ENCODE measurements at places on chromosomes 4 and X. TPM values are rescaled to one million over a fixed set of nuclear protein-coding genes. Genes with fewer than 3 reads are reported as not detected.

DNA sequence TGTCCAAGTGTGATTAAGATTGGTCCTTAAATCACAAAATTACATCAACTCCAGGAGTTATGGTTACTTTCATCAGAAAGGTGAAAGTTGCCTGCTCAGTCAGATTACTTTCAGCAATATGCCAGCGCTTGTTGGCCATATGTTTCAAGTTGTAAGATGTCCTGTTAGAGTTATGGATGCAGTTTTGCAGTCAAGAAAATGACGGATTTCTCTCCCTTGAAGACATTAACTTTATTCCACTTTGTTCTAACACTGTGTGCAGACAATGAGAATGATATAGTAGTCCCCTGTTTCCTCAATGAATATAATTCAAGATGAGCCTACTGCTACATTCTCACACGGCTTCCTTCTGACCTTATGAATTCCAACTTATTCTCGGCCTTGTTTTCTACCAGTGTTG, 295.0 kb upstream of the ADGRL3 start:
- H3K36me3 ChIP-seq, result no peaks in the 10 kb centered on the region
- no peak for DNase-seq
- H3K27ac ChIP-seq, result no peak overlapping the region

- no peaks in the 10 kb centered on the region for H3K27me3 ChIP-seq
- peaks cover 7% of the 10 kb centered on the region for H3K36me3 ChIP-seq
- H3K4me1 ChIP-seq, result no peaks in the 10 kb centered on the region
- H3K27ac ChIP-seq, result no peak overlapping the region
- DNase-seq, result no peak
- no peak overlapping the region for H3K4me3 ChIP-seq
These were observed 7.6 kb downstream of the PRIMPOL start for GRCh38 chr4:184657144-184657543.

The RASL11B gene
- total RNA-seq, result 50.0 TPM

The INPP4B gene
- 6.3 TPM for total RNA-seq

- no peaks in the 10 kb centered on the region for H3K27me3 ChIP-seq
- no peaks in the 10 kb centered on the region for H3K36me3 ChIP-seq
- no peaks in the 10 kb centered on the region for H3K4me1 ChIP-seq
These were observed 58.2 kb upstream of the DKK2 start for GRCh38 chr4:107094332-107094731.

- no peaks in the 10 kb centered on the region for H3K4me1 ChIP-seq
- no peak for DNase-seq
- no peak overlapping the region for H3K4me3 ChIP-seq
- H3K27ac ChIP-seq, result no peak overlapping the region
These were observed 66.8 kb upstream of the MAB21L2 start for GRCh38 chr4:150515135-150515534.

The PPEF2 gene
- total RNA-seq, result not detected

- H3K36me3 ChIP-seq, result no peaks in the 10 kb centered on the region
- H3K27ac ChIP-seq, result no peak overlapping the region
- H3K27me3 ChIP-seq, result no peaks in the 10 kb centered on the region
- H3K4me3 ChIP-seq, result no peak overlapping the region
- no peaks in the 10 kb centered on the region for H3K4me1 ChIP-seq
These were observed 78.7 kb upstream of the SLC7A11 start for GRCh38 chr4:138320831-138321230.

The EIF2S3 gene
- 246 TPM for total RNA-seq

The CT47B1 gene
- not detected for total RNA-seq

The C4orf50 gene
- 0.15 TPM for total RNA-seq

The ADH6 gene
- total RNA-seq, result not detected

- H3K36me3 ChIP-seq, result no peaks in the 10 kb centered on the region
- no peak overlapping the region for H3K4me3 ChIP-seq
- H3K27ac ChIP-seq, result no peak overlapping the region
- no peaks in the 10 kb centered on the region for H3K27me3 ChIP-seq
- no peak for DNase-seq
These were observed 109.7 kb downstream of the SHROOM3 start for GRCh38 chr4:76544725-76545124.

The DMRTC1B gene
- total RNA-seq, result 0.74 TPM

The TRPC5OS gene
- not detected for total RNA-seq

DNA sequence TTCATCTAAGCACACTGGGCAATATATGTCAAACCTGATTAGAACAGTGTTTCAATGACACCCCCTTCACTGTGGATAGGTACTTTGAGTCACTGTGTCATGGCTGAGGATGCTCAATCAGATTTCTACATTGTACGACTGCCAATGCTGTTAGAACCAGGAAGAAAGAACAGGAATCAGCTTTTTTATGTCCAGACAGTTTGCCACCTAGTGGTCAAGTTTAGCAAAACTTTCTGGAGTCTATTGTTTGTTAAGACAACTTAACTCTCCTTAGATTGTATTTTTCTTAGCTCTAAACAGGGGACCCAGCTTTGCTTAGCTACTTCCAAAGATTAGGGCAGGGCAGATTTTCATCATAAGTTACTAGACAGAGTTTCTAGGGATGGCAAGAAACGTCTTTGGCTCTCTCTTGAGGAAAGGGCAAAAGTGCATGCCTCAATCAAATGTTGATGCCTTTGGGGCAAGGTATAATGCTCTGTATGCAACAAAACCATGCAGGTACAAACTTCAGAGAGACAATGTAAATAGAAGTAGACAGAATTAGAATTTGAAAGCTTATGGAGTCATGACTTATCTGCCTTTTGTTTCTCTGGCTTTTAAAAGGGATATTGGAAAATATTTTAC, 40.5 kb upstream of the BMP3 start:
- peak; percentile 77 for DNase-seq
- no peaks in the 10 kb centered on the region for H3K4me1 ChIP-seq
- no peak overlapping the region for H3K4me3 ChIP-seq
- H3K36me3 ChIP-seq, result no peaks in the 10 kb centered on the region

- no peak overlapping the region for H3K4me3 ChIP-seq
- H3K27me3 ChIP-seq, result no peaks in the 10 kb centered on the region
- H3K4me1 ChIP-seq, result no peaks in the 10 kb centered on the region
- H3K36me3 ChIP-seq, result peaks cover 16% of the 10 kb centered on the region
These were observed 33.9 kb downstream of the KLHL15 start for GRCh38 chrX:23993012-23993633.

GRCh38 chrX:12949927-12950656, 24.8 kb upstream of the TMSB4X start:
- no peak overlapping the region for H3K4me3 ChIP-seq
- no peaks in the 10 kb centered on the region for H3K27me3 ChIP-seq
- H3K4me1 ChIP-seq, result no peaks in the 10 kb centered on the region
- H3K27ac ChIP-seq, result no peak overlapping the region
- no peak for DNase-seq

GRCh38 chr4:169716677-169717076, 41.1 kb downstream of the HPF1 start:
- H3K27me3 ChIP-seq, result no peaks in the 10 kb centered on the region
- DNase-seq, result no peak
- no peak overlapping the region for H3K27ac ChIP-seq
- peaks cover 18% of the 10 kb centered on the region for H3K36me3 ChIP-seq
- H3K4me1 ChIP-seq, result no peaks in the 10 kb centered on the region
- H3K4me3 ChIP-seq, result no peak overlapping the region

GRCh38 chr4:38534344-38535045, 129.5 kb upstream of the KLF3 start:
- peaks cover 12% of the 10 kb centered on the region for H3K4me1 ChIP-seq
- H3K27ac ChIP-seq, result no peak overlapping the region
- DNase-seq, result no peak

The STAP1 gene
- total RNA-seq, result not detected

GRCh38 chrX:129813662-129814368, 29.9 kb downstream of the ZDHHC9 start:
- no peaks in the 10 kb centered on the region for H3K27me3 ChIP-seq
- H3K4me3 ChIP-seq, result no peak overlapping the region
- H3K4me1 ChIP-seq, result no peaks in the 10 kb centered on the region
- no peaks in the 10 kb centered on the region for H3K36me3 ChIP-seq

The TCEAL3 gene
- 11.8 TPM for total RNA-seq

DNA sequence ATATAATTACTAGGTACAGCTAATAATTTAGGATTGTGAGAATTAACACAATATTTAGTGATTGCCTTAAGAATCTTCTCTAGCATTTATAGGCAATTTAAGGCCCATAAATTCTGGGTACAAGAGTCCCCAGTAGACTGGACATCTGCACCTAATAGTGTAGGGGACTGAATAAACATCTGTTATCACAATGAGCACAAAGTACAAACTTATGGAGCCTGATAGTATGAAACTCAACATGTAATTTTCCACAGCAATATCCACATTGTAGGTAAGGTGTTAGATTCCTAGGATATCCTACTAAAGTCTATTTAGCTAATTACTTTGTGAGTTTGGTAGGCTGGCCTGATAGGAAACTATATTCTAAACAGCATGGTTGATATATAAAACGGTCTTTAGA, 178.3 kb downstream of the FAM13A start:
- H3K27ac ChIP-seq, result no peak overlapping the region
- H3K4me3 ChIP-seq, result no peak overlapping the region
- no peaks in the 10 kb centered on the region for H3K36me3 ChIP-seq
- H3K27me3 ChIP-seq, result no peaks in the 10 kb centered on the region
- H3K4me1 ChIP-seq, result peaks cover 9% of the 10 kb centered on the region

GRCh38 chr4:143046454-143046853, 138.3 kb upstream of the USP38 start:
- H3K4me3 ChIP-seq, result no peak overlapping the region
- no peaks in the 10 kb centered on the region for H3K36me3 ChIP-seq
- H3K27ac ChIP-seq, result no peak overlapping the region
- DNase-seq, result no peak
- H3K27me3 ChIP-seq, result no peaks in the 10 kb centered on the region
- H3K4me1 ChIP-seq, result no peaks in the 10 kb centered on the region

GRCh38 chr4:186942758-186943377, 219.2 kb upstream of the FAT1 start:
- no peaks in the 10 kb centered on the region for H3K27me3 ChIP-seq
- H3K36me3 ChIP-seq, result no peaks in the 10 kb centered on the region
- peaks cover 7% of the 10 kb centered on the region for H3K4me1 ChIP-seq
- H3K27ac ChIP-seq, result peak overlapping the region; percentile 18
- peak; percentile 66 for DNase-seq

The SOWAHB gene
- total RNA-seq, result 0.27 TPM

DNA sequence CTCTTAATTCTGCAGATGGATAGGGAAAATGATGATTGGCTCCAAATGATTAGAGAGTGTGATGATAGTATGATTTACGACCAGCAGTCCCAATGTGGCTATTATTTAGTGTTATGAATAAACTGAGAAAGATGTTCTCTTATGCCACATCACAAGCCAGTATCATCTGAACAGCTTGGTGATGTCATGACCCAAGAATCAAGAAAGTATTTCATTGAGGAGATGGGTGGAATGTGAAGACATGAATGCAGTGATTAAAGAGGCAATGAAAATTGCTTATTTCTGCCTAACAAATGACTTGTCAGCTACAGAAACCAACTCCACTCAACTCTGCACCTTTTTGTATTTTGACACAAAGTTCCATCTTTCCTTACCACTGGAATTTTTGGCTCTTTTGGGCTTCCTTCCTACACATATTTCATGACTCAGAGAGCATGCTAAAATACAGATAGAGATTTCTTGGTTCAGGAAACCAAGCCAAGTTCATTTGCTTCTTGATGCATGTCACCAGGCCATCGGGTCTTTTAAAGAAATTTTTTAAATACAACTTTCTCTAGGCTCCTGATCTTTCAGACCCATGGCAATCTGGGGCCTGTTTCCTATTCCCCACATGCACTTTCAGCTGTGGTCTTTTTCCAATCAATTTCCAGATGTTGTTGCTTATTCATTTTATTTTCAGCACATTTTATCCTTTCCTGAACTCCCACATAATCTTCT, 174.2 kb downstream of the HHIP start:
- no peak overlapping the region for H3K4me3 ChIP-seq
- DNase-seq, result no peak
- H3K27ac ChIP-seq, result no peak overlapping the region
- no peaks in the 10 kb centered on the region for H3K27me3 ChIP-seq

- peaks cover 16% of the 10 kb centered on the region for H3K4me1 ChIP-seq
- peak overlapping the region; percentile 79 for H3K27ac ChIP-seq
- DNase-seq, result no peak
- H3K36me3 ChIP-seq, result no peaks in the 10 kb centered on the region
- H3K27me3 ChIP-seq, result no peaks in the 10 kb centered on the region
- no peak overlapping the region for H3K4me3 ChIP-seq
These were observed 110.4 kb downstream of the SCD5 start for GRCh38 chr4:82688091-82688795.

The FGFBP2 gene
- not detected for total RNA-seq

DNA sequence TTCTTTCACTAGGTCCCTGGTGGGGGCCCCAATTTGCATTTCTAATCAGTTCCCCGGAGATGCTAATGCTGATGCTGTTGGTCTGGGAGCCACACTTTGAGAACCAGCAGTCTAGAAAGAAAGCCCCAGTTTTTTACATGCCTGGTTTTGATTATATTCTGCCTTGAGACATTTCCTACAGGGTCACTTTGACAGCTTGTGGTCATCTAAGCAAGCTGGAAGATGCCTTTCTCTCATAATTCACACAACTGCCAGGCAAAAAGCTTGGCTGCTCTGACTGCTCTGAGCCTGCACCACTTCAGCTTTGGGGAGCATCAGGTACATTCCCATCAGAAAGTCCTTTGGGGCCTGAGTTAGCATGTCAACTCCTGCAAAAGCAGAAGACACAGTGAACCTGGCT, 5.9 kb upstream of the PLAC1 start:
- no peak overlapping the region for H3K4me3 ChIP-seq
- H3K4me1 ChIP-seq, result no peaks in the 10 kb centered on the region
- no peak for DNase-seq
- no peaks in the 10 kb centered on the region for H3K36me3 ChIP-seq
- no peaks in the 10 kb centered on the region for H3K27me3 ChIP-seq

The PCDH11X gene
- 0.99 TPM for total RNA-seq

GRCh38 chrX:115226929-115227328, 7.0 kb downstream of the LRCH2 start:
- no peaks in the 10 kb centered on the region for H3K4me1 ChIP-seq
- H3K27ac ChIP-seq, result no peak overlapping the region
- H3K27me3 ChIP-seq, result no peaks in the 10 kb centered on the region
- H3K36me3 ChIP-seq, result no peaks in the 10 kb centered on the region

GRCh38 chrX:75155447-75155826, 646 bp downstream of the ABCB7 start:
- H3K4me1 ChIP-seq, result peaks cover 6% of the 10 kb centered on the region
- peak overlapping the region; percentile 44 for H3K4me3 ChIP-seq
- DNase-seq, result no peak
- H3K27me3 ChIP-seq, result no peaks in the 10 kb centered on the region
- peak overlapping the region; percentile 96 for H3K27ac ChIP-seq

GRCh38 chrX:68686097-68686977, 38.9 kb downstream of the STARD8 start:
- H3K36me3 ChIP-seq, result no peaks in the 10 kb centered on the region
- peak; percentile 19 for DNase-seq
- H3K27ac ChIP-seq, result no peak overlapping the region
- H3K4me3 ChIP-seq, result peak overlapping the region; percentile 10
- H3K4me1 ChIP-seq, result no peaks in the 10 kb centered on the region

DNA sequence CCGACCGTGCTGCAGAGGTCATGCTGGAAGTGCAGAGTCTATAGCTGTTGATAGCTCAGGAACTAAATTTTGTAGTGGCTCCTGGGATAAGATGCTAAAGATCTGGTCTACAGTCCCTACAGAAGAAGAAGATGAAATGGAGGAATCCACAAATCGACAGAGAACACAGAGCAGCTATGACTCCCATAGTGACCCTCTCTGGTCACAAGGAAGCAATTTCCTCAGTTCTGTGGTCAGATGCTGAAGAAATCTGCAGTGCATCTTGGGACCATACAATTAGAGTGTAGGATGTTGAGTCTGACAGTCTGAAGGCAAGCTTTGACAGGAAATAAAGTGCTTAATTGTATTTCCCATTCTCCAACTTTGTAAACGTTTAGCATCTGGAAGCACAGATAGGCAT, 8.8 kb downstream of the MANBA start:
- H3K27ac ChIP-seq, result no peak overlapping the region
- H3K4me3 ChIP-seq, result no peak overlapping the region
- no peaks in the 10 kb centered on the region for H3K36me3 ChIP-seq

The CXorf51A gene
- not detected for total RNA-seq

Data from cardiac muscle cell (in vitro differentiated cells and primary cell).